Right kidney (tissue), 9 donors: ENCODE measurements at places on chromosomes 2 and 18.

GRCh38 chr2:40352703-40353099, 99.2 kb downstream of the SLC8A1 start:
- no peak for DNase-seq

DNA sequence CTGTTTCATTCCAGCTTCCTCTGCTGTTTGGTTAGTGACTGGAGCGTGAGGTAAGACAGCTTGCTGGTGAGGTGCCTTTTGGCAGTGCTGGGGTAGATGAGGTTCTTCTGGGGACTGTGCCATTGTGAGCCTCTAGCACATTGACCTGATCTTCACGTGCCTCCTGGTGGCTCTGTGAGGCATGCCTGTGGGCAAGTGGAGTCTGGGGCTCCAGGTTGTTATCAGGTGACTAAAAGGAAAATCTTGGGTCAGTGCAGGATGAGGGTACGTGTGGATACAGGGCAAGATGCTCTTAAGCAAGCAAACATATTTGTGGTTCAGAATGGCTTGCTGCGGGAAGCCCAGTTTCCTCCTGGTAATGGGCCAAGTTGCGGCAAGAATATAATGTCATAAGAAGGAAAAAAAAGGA, 75.4 kb downstream of the FHOD3 start:
- no peak for DNase-seq

- DNase-seq = no peak
Observed at GRCh38 chr18:3903337-3903736, 453.4 kb downstream of the TGIF1 start.

DNA sequence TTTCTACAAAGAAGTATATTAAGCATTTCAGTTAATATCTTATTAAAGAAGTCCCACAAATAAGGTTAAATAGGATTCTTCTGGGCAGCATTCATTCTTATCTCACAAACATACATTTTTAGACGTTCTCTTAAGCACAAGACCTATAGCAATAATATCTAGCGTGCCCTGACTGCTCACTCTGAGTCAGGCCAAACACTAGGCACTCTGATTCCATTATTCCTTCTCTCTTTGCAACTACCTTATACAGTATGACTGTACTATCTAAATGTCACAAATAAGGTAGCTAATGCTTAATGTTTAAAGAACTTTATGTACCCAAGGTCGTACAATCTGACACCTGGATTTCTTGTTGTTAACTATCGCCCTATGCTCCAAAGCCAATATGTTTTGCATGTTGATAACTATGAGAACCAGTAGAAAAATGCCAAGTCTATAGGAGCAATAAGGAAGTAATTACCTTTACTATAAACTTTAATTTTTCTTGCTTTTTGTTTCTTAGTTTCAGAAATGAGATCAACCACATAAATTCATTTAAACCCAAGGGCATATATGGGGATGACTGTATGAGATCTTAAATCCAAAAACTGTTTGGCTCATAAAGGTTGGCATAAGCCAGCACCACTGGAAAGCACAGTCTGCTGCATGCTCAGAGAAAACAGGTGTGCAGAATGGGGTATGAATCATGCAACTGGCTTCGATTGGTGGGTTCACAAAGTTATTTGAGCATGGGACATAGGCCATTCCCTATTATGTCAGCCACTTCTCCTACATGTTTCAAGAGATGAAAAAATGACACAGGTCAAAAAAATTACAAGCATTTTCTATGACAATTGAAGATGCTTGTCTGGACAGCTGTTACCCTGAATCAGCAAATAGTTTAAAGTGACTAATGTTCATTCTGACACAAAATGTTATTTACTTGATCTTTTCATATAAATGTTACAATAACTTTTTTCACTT, 352.0 kb downstream of the IRS1 start:
- no peak for DNase-seq

GRCh38 chr2:8835279-8835678, 2.1 kb downstream of the KIDINS220 start:
- DNase-seq = no peak

DNA sequence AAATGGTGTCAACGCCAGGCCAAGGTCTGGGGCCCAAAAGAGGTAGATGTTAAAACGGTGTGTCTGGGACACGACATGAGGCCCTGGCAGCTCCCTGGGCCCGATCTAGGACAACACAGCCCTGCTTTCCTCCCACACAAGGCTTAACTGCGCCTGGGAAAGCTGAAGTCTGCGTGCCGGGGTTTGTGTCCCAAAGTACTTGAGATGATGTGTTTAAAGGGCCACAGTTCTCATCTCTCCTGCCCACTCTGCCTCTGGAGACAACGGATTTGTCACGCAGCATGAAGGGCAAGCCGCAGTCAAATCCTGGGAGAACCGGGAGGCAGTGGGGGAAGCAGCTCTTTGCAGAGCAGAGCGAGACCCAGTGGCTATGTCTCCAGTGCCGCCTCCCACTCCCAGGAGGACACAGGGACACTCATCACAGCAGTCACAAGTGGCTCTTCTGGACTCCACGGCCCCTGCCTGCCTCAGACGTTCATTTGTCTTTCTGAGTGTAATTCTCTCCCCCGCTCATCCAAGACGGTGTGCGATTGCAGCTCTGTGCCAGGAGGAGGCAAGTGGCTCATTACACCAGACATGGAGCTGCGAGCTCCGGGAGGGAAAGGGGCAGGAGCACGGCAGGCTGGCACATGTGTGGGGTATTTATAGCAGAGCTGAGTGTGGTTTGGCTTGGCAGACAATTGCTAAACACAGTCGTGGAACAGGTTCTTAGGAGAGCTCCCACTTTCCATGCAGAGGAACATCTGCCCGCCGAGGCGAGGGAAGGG, 57.7 kb upstream of the SEMA4C start:
- DNase-seq = peak; percentile 70

- DNase-seq = peak; percentile 94
Observed at GRCh38 chr18:67515942-67516538, 480 bp downstream of the DSEL start.

GRCh38 chr2:182883451-182883850, 17.0 kb upstream of the FRZB start:
- no peak for DNase-seq
